ENCODE measurements at places on chromosomes 1 and 21.

- no peak for DNase-seq
Measured at GRCh38 chr1:225692517-225692879, 39.6 kb upstream of the ENAH start.

- no peak for DNase-seq
Measured at GRCh38 chr1:208231881-208232661, 12.1 kb downstream of the PLXNA2 start.

- DNase-seq = no peak
Measured at GRCh38 chr1:187816646-187817045, 987.9 kb downstream of the PLA2G4A start.

DNA sequence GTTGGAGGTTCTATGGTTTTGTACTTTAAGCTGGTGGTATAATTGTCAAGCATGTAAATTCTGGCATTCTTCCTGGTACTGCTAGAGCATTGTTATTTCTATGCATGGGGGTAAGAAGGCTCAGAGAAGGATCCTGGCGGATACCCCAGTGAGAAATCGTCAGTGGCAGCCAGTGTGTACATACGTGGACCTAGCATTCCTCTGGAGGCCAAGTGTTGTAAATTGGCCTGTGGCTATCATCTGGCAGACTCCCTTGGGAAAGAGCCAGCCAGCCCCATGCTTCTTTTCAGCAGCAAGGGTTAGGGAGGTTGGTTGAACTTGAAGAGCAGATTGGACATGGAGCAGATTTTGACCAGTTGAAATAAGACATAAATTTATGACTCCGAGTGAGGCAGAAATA lies 5.2 kb upstream of the AGO3 start:
- no peak for DNase-seq

DNA sequence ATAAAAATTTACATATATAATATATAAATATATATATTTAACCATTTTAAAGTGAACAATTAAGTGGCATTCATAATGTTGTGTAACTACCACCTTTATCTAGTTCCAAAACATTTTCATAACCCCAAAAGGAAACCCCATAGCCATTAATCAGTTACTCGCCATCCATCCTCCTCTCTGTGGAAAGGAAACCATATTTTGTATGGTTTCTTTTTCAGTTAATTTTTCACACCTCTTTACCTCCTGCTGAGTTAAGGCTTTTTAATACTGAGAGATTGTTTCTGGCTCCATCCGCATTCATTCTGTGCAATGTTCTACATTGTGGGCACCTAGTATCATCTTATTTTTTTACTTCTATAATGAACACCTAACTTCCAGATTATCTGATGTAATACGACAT lies 512.1 kb downstream of the LMO4 start:
- no peak for DNase-seq

DNA sequence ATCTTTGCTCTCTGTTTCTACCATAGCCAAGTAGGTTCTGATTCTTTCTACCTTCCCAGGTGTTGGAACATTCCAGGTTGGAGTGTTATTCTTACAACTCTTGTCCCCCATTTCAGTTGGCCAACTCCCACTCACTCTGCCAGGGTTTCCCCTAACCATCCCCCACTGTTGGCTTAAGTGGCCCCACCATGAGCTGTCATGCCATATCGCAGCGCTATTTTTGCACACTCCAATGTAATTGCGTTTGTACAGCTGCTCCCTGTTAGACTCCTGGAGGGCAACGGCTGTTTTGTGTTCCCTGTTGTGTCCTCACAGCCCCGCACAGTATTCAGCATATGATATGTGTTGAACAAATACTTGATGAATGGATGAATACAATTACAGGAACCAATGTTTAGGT lies 117.7 kb upstream of the ETS2 start:
- no peak for DNase-seq

- DNase-seq = no peak
Measured at GRCh38 chr1:198391393-198392020, 149.0 kb downstream of the ATP6V1G3 start.

- DNase-seq = no peak
Measured at GRCh38 chr1:116243333-116244054, 129.6 kb upstream of the ATP1A1 start.

GRCh38 chr1:6459850-6460265 lies 6.1 kb downstream of the TNFRSF25 start:
- peak; percentile 18 for DNase-seq
